SJCRH30 (cell line): ENCODE measurements at places on chromosomes 1 and 21.

GRCh38 chr1:150649441-150650075, 20.1 kb upstream of the ENSA start:
- DNase-seq, result no peak

DNA sequence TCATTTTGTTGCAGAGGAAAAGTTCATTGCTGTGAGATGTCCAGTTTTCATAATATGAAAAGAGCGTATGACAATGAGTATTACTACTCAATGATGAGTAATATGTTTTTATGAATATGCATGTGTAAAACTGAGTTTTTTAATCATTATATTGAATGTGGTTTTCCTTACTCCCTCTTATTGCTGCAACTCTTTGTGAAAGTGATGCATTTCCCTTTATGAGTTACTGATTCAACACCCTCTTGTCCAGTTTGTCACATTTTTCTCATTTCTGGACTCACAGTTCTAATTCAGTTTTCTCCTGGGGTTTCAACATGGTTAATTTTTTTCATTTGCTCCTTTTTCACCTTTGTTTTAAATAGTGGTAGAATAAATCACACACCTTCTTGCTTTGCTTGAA, 35.2 kb upstream of the KCNJ15 start:
- no peak for DNase-seq

- DNase-seq, result no peak
Observed at GRCh38 chr1:5901150-5901549, 91.1 kb downstream of the NPHP4 start.

GRCh38 chr21:25079053-25079452, 528.2 kb downstream of the MRPL39 start:
- no peak for DNase-seq

DNA sequence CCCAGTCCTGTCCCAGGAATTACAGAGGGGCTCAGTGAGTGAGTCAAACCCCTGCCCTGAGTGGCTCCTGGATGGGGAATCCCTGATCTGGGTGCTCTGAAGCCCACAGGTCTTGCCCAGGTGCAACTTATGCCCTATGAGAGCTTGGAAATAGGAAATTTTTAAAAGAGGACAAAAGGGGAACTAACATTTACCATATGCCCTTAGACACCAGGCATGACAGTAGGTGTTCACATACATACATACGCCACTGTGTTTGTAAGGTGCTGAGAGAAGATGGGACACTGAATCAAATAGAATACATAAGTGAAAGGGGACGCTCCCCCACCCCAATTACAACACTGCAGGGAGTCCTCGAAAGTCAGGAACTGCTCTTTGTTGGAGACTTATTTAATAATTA, 1.4 kb downstream of the CFAP45 start:
- no peak for DNase-seq
